ENCODE measurements at places on chromosomes 16 and 17. TPM values are rescaled to one million over a fixed set of nuclear protein-coding genes. Genes with fewer than 3 reads are reported as not detected.

TBC1D3C gene
- total RNA-seq, result not detected

HS3ST6 gene
- 1.2 TPM for total RNA-seq

RAMP2 gene
- 0.74 TPM for total RNA-seq

CCDC57 gene
- 21.3 TPM for total RNA-seq

PROCA1 gene
- total RNA-seq, result 3.4 TPM

DNAI2 gene
- total RNA-seq, result not detected

ZG16 gene
- total RNA-seq, result not detected

CARD14 gene
- 0.46 TPM for total RNA-seq

KCNG4 gene
- 0.02 TPM for total RNA-seq

CTRB1 gene
- total RNA-seq, result not detected

PLA2G10 gene
- total RNA-seq, result not detected

OTOP3 gene
- not detected for total RNA-seq

RGS11 gene
- 6.6 TPM for total RNA-seq

CCL8 gene
- total RNA-seq, result not detected

SLC5A11 gene
- not detected for total RNA-seq

PAGR1 gene
- 25.8 TPM for total RNA-seq

TBC1D3I gene
- not detected for total RNA-seq

NATD1 gene
- total RNA-seq, result 2.2 TPM

OR2C1 gene
- total RNA-seq, result not detected

TEPSIN gene
- total RNA-seq, result 19.6 TPM

HNF1B gene
- total RNA-seq, result not detected

CRHR1 gene
- total RNA-seq, result not detected

WNT3 gene
- total RNA-seq, result 7.0 TPM

KCNJ2 gene
- 4.3 TPM for total RNA-seq

FSCN2 gene
- total RNA-seq, result 0.46 TPM

CLUH gene
- total RNA-seq, result 58.2 TPM

ITGB3 gene
- not detected for total RNA-seq

ASGR1 gene
- not detected for total RNA-seq

TMEM238L gene
- not detected for total RNA-seq

DPEP1 gene
- 0.17 TPM for total RNA-seq

KRTAP1-3 gene
- total RNA-seq, result not detected

CPSF4L gene
- not detected for total RNA-seq

GRAP gene
- not detected for total RNA-seq

CHAD gene
- total RNA-seq, result not detected

C16orf96 gene
- total RNA-seq, result not detected

CMTM2 gene
- not detected for total RNA-seq

ATP2A1 gene
- 2.4 TPM for total RNA-seq

SLC6A2 gene
- not detected for total RNA-seq

Measured in NCI-H460 (cell line).